ENCODE measurements at places on chromosomes 12 and 14.
A peak's percentile ranks its signal among the peaks of the same experiment; 100 is the strongest.

DNA sequence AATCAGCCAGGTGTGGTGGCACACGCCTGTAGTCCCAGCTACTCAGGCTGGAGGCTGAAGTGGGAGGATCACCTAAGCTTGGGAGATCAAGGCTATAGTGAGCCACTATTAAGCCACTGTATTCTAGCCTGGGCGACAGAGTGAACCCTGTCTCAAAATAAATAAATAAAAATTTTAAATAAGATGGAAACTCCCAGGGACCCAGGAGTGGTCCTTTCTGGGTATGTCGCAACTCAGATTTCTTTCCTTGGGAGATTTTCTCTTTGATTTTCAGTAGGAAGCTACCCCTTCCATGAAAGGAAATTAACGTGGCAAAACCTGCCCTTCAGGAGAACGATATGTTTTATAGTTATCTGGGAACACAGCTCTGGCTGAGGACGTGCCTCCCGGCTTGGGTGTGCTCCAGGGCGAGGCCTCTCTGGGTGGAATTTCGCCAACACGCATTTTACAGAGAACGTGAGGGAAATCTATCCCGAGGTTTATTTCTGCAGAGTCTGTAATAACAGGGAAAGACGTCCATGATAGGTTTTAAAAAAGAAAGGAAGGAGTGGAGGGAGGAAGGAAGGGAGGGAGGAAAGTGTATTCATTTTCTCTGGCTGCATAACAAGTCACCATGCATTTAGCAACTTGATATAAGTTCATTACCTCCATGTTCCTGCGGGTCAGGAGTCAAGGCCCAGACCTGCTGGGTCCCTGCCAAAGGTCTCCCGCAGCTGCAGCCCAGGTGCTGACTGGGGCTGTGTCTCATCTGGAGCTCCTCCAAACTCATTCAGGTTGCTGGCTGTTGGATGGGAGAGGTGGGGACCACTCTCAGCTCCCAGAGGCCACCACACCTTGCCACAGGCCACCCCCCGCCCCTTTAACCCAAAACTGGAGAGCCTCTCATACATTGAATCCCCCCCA lies 80.6 kb upstream of the GSC start:
- DNase-seq, result no peak

- DNase-seq, result no peak
Observed at GRCh38 chr12:116314477-116314876, 37.0 kb upstream of the MED13L start.

- no peak for DNase-seq
Observed at GRCh38 chr12:30816742-30817465, 62.2 kb upstream of the CAPRIN2 start.

DNA sequence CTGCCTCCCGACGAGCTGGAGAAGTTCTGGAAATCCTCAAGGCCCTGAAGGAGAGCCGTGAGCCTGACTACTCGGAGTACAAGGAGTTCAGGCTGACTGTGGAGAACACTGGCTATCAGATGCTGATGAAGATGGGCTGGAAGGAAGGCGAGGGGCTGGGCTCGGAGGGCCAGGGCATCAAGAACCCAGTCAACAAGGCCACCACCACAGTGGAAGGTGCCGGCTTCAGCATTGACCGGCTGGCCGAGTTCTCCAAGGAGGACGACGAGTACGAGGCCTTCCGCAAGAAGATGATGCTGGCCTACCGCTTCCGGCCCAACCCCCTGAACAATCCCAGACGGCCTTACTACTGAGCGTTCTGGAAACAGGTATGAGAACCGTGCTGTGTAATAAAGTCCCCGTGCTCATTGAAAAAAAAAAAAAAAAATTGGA lies 366.1 kb upstream of the ATXN7L3B start:
- no peak for DNase-seq

DNA sequence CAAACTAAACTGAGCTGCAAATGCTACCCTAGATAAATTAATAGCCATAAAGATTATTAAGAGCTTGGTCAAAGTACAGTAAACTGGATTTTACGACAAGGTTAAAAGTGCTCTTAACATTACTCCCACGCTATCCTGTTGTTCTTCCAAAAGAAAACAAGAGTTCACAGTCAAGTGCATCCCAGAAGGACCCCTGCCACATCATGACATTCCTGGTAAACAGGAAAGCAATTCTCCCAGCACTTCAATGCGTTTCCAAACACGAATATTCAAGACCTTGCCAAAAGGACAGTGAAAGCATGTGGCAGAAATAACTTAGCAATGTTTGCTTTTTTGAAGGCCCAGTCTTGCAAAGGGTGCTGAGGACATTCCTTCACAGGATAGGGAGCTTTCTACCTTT lies 11.2 kb downstream of the SPRING1 start:
- DNase-seq, result no peak

DNA sequence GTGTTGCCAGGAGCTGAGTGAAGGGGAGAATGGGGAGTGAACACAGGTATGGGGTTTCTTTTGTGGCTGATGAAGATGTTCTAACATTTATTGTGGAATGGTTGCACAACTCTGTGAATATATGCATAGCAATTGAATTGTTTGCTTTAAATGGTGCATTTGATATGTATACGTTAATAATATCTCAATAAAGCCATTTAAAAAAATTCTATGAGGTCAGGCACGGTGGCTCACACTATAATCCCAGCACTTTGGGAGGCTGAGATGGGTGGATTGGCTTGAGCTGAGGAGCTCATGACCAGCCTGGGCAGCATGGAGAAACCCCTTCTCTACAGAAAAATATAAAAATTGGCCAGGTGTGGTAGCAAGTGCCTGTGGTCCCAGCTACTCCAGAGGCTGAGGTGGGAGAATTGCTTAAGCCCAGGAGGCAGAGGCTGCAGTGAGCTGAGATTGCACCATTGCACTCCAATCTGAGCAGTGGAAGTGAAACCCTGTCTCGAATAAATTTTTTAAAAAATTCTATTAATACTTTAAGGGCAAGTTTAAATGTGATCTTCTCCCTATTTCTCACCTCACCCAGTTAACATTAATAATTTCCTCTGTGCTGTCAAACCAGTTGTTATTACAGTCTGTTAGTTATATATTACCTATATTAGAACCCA lies 65.3 kb downstream of the DENND5B start:
- DNase-seq, result no peak

DNA sequence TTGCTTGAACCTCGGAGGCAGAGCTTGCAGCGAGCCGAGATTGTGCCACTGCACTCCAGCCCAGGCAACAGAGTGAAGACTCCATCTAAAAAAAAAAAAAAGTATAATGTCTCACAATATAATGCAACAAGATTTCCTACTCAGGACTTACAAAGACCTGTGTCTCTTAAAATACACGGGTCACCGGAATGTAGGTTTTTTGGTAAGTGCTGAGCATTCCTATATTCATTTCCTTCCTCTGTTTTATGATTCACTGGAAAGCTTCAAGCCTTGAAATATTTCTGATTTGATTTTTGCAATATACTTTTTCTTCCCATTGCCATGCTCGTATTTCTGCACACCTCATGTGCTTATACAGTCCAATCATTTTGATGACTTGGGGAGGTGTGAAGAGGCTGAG lies 245.8 kb downstream of the FBXL14 start:
- DNase-seq, result no peak

- DNase-seq, result no peak
Observed at GRCh38 chr14:55858604-55859003, 259.6 kb upstream of the PELI2 start.

DNA sequence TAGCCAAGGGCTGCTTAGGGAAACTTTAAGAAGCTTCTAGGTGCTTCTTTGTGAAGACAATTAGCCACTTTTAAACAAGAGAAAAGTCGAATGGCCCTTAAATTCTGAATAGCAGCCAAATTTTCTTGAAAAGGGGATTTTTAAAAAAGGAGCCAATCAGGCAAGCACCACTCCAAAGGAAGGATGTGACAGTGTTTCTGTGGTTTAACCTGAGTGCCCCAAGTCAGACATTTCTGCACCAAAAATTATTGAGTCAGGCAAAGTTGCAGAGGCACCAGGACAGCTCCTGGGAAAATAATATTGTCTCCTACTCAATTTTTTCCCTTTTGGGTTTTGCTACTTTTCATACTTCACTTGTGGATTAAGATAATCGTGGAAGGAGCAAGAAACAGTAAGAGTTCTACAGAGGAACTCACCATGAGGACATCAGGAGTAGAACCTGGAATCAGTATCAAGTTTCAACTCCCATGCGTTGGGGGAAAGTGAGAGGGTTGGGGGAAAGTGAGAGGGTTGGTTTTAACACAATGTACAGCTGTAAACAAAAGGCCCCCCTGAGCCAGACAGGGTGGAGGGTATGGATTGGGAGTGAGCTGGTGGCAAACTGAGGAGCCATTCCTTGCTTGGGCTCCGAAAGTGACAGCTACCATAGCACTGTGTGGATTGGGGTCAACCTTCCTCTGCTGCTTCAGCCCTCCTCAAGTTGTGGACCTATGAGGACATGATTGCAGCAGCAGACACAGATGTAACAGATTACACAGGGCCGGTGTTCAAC lies 90.8 kb downstream of the SLC38A1 start:
- no peak for DNase-seq

GRCh38 chr12:75995691-75996090 lies 35.9 kb downstream of the PHLDA1 start:
- no peak for DNase-seq

DNA sequence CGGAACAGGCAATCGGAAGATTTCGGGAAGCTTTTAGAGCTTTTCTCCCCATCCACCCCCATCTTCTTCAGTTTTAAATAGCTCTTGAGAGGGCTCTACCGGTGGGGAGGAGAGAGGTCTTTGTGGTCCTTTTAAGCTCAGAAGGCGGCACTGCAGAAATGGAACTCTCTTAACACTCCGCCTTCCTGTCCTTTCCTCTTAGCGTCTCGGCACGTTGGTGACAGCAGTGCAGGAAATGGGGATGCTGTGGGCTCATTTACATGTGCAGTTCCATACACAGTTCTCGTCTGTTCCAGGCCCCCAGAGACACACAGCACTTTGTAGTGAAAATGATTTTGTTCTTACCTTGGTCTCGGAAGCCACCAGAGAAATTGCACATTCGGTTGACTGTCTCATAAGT lies 50.4 kb upstream of the RIN3 start:
- no peak for DNase-seq

- DNase-seq, result no peak
Observed at GRCh38 chr14:32197919-32198318, 3.9 kb upstream of the RNU6-7 start.

- DNase-seq, result no peak
Observed at GRCh38 chr14:55881577-55882241, 236.5 kb upstream of the PELI2 start.

DNA sequence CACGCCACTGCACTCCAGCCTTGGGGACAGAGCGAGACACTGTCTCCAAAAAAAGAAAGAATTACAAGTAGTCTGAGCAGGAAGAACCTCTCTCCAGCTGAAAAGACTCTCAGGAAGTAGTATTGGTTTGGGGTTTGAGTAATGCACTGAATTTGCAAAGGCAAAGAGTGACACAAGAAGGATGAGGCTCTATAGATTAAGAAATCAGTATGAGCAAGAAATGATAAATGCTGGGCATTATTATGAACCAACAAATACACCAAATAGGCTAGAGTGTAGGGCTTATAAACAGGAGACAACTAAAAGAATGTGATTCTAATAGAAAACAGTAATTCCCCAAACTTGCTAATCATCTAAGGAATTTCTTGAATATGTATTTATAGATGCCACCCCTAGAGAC lies 2.6 kb upstream of the SLC35E3 start:
- no peak for DNase-seq

DNA sequence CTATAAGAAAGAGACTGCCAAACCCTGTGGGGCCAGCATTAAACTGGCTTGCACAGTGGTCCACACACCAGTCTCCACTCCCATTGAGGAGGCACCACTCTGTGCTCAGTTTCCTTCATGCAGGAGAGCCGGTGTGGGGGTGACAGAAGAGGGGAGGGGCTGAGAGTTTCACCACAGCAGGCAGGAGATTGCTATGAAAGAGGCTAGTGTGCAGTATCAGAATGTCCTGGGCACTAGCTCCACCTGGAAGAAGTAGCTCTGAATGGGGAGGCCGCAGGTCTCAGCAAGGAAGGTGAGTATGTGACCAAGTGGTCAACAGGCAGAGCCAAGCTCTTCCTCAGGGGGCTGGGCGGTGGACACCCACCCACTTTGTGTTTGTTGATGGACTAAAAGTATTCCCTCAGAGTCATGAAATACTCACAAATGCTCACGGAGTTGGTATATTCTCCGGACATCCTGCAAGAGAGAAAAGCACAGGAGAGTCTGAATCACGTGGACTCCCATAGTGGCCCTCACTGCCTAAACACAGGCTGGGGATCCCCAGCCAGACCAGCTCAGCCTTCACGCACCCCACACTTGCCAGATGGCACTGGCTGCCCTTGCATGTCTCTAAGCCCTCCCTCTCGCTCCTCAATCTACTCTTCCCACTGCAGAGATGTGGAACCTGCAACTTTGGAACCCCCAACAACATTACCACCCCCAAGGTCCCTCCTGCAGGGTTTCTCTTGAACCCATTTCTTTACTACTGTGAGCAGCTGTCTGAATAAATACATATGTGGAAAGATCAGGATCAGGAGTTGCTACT lies 7.8 kb upstream of the KRT72 start:
- peak; percentile 4 for DNase-seq

DNA sequence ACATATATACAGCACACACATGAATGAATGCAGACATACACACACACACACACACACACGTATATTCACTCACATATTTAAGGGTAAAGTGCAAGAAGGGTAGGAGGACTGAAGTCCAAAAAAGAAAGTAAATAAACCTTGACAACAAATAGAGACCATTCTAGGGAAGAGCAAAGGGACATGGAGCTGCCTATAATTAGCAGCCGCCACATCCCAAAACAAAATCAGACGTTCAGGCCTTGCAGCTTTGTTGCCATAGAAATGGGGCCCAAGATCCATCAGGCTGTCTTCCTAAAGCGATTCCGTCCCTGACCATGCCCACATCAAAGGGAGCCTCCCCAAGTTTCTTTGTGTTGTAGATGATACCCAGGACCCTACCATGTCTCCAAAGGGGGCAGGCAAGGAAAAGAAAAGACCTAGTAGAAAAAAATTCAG lies 703.5 kb upstream of the TBX3 start:
- DNase-seq, result no peak

DNA sequence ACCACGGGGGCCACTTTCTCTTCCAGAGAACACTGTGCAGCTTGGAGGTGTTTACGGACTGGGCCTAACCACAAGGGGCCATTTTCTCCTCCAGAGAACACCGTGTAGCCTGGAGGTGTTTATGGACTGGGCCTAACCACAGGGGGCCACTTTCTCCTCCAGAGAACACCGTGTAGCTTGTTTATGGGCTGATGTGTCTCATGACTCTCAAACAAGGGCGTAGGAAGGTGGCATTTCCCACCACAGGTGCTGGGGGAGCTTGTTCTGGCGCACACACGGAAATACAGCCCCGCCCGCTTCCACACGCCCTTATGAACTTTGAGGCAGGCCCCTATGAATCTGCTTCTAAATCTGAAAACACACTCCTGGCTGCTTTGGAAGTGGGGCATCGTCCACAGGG lies 174.6 kb upstream of the SFSWAP start:
- DNase-seq, result no peak

DNA sequence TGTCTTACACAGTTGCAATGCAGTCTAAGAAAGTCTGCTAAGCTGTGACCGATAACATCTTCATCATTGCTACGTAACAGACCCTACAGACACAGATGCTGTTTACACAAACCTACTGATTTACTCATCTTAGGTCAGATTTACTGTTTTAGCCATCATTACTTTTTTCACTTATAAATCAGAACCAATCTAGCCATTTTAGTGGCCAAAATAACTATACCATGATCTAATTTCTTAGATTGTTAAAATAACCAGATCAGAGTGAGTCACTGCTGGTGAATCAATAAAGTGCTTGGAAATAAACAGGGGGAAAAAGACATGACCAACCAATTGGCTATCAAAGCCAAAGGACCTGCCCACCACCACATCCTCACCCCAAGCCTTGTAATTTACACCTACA lies 57.0 kb upstream of the FOXN3 start:
- DNase-seq, result no peak
